ENCODE measurements at places on chromosomes 3 and 15. TPM values are rescaled to one million over a fixed set of nuclear protein-coding genes. Genes with fewer than 3 reads are reported as not detected.

DNA sequence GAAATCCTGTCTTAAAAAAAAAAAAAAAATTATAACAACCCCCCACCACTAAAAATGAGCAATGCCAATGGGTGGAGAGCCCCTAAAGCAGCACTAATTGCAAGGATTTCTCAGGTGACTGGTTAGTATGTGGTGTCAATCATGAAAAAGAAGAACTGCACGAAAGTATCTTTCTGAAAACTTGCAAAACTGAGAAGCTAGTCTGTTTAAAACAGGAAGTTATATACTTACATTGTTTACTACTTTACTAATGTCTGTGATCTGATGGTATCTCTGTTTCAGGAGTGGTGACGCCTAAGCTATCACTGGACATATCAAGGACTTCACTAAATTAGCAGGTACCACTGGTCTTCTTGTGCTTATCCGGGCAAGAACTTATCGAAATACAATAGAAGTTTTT lies at the start of gene CCR3:
TSS of gene CCR3 (plus strand) at position 341 of the 400 bp plus-strand sequence. CDS start 22,699 bp downstream, outside the sequence.
- no peak within 1 kb of the TSS for H3K27ac ChIP-seq
- H3K36me3 ChIP-seq, result no peaks in the 10 kb centered on the region
- H3K4me1 ChIP-seq, result no peaks in the 10 kb centered on the region
- H3K27me3 ChIP-seq, result no peaks in the 10 kb centered on the region
- H3K4me3 ChIP-seq, result no peak within 1 kb of the TSS

- H3K27me3 ChIP-seq, result no peaks in the 10 kb centered on the region
- H3K36me3 ChIP-seq, result no peaks in the 10 kb centered on the region
- H3K4me1 ChIP-seq, result peaks cover 6% of the 10 kb centered on the region
These were observed 12.6 kb downstream of the RAB6B start for GRCh38 chr3:133882986-133883586.

- no peak overlapping the region for H3K4me3 ChIP-seq
- H3K36me3 ChIP-seq, result peaks cover 8% of the 10 kb centered on the region
- H3K27me3 ChIP-seq, result no peaks in the 10 kb centered on the region
These were observed 54.9 kb downstream of the IGF1R start for GRCh38 chr15:98703126-98703685.

DNA sequence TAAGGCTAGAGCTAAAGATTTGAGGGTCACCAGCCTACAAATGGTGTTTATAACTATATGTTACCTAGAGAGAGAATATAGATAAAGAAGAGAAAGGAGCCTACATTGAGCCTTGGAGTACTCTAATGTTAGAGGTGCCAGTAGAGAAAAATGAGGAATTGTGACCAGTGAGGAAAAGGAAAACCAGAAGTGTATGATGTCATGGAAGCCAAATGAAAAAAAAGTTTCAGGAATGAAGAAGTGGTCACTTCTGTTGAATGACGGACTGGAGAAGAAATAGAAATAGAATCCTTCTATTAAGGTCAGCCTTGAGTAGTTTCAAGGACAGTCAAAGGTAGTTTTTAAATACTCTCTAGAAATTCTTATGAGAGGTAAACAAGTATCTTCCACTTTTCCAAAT lies 51.2 kb upstream of the MLF1 start:
- H3K36me3 ChIP-seq, result no peaks in the 10 kb centered on the region
- DNase-seq, result no peak
- no peak overlapping the region for H3K27ac ChIP-seq
- no peaks in the 10 kb centered on the region for H3K27me3 ChIP-seq

GRCh38 chr15:93247466-93248121 lies 158.6 kb upstream of the RGMA start:
- H3K4me3 ChIP-seq, result no peak overlapping the region
- DNase-seq, result peak; percentile 89
- H3K36me3 ChIP-seq, result no peaks in the 10 kb centered on the region
- H3K27me3 ChIP-seq, result no peaks in the 10 kb centered on the region
- no peak overlapping the region for H3K27ac ChIP-seq

GRCh38 chr15:41876007-41876406 lies 17.8 kb downstream of the SPTBN5 start:
- DNase-seq, result no peak
- no peak overlapping the region for H3K4me3 ChIP-seq
- no peaks in the 10 kb centered on the region for H3K4me1 ChIP-seq
- no peak overlapping the region for H3K27ac ChIP-seq
- no peaks in the 10 kb centered on the region for H3K36me3 ChIP-seq

GRCh38 chr3:112302881-112303763 lies 9.1 kb upstream of the SLC9C1 start:
- H3K27ac ChIP-seq, result no peak overlapping the region
- H3K4me3 ChIP-seq, result peak overlapping the region; percentile 53
- no peak for DNase-seq
- peaks cover 21% of the 10 kb centered on the region for H3K4me1 ChIP-seq

GRCh38 chr3:49630784-49631183 lies 43.4 kb upstream of the APEH start:
- no peaks in the 10 kb centered on the region for H3K4me1 ChIP-seq
- no peak for DNase-seq
- no peaks in the 10 kb centered on the region for H3K36me3 ChIP-seq
- H3K27me3 ChIP-seq, result no peaks in the 10 kb centered on the region
- no peak overlapping the region for H3K4me3 ChIP-seq
- no peak overlapping the region for H3K27ac ChIP-seq

- H3K4me3 ChIP-seq, result peak overlapping the region; percentile 66
- no peaks in the 10 kb centered on the region for H3K27me3 ChIP-seq
- H3K27ac ChIP-seq, result peak overlapping the region; percentile 94
- peaks cover 24% of the 10 kb centered on the region for H3K36me3 ChIP-seq
- peaks cover 55% of the 10 kb centered on the region for H3K4me1 ChIP-seq
- no peak for DNase-seq
These were observed 109.7 kb upstream of the HACD2 start for GRCh38 chr3:123694366-123695087.

DNA sequence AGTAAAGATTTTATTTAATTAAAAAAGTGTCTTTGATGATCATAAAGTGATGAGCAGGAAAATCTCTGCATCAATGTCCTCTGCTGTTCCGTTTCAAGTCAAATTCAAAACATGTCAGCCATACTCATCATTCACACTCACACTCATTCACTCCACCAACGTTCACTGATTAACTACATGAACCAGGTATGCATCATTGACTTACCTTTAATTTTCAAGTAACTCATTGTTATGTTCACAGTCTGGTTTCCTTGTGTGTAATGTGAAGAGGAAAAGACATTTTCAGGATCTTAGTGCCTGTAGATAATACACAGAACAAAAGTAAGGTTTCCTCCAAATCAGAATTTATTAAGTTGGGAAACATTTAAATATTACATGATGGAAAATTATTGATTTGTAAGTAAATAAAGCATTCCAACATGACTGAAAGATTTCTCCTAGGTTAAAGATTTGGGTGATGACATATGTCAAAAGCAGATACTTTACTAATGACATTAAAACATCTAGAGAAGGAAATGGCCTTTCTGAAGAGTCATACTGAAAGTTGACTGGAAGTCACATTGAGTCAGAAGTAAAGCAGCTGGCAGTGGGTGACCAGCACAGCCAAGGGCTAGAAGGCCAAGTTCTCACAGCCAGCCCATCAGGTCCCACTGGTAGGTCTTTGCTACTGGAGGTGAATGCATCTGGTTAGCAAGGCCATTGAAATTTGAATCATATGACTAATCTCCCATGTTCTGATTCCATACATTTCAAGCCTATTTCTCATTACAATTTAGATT lies 251.9 kb downstream of the CDIN1 start:
- H3K4me1 ChIP-seq, result peaks cover 21% of the 10 kb centered on the region
- DNase-seq, result no peak
- H3K36me3 ChIP-seq, result no peaks in the 10 kb centered on the region
- H3K27me3 ChIP-seq, result no peaks in the 10 kb centered on the region
- no peak overlapping the region for H3K27ac ChIP-seq

- no peak for DNase-seq
- H3K4me1 ChIP-seq, result peaks cover 27% of the 10 kb centered on the region
- H3K4me3 ChIP-seq, result peak overlapping the region; percentile 55
- no peaks in the 10 kb centered on the region for H3K27me3 ChIP-seq
- H3K27ac ChIP-seq, result peak overlapping the region; percentile 67
These were observed 632 bp downstream of the CTSH start for GRCh38 chr15:78944202-78944625.

GRCh38 chr3:120743556-120744195 lies 1.1 kb downstream of the GTF2E1 start:
- H3K36me3 ChIP-seq, result peaks cover 5% of the 10 kb centered on the region
- H3K4me1 ChIP-seq, result peaks cover 26% of the 10 kb centered on the region
- no peaks in the 10 kb centered on the region for H3K27me3 ChIP-seq
- H3K27ac ChIP-seq, result peak overlapping the region; percentile 97

DNA sequence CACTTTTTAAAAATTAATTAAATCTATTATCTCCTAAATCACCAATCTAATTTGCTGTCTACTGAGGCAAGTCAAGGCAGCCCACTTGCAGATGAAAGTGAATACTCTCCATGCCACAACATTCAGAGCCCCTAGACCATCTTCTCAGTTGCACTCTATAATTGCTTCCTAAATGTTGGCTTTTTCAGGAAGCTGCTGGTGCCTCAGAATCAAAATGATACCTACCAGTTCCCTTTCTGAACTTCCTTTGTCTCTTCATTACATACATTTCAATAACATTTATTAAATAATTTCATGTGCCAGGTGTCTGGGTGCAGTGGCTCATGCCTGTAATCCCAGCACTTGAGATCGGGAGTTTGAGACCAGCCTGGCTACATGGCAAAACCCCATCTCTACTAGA lies 124.1 kb downstream of the SERPINI1 start:
- no peak overlapping the region for H3K27ac ChIP-seq
- H3K4me1 ChIP-seq, result peaks cover 7% of the 10 kb centered on the region
- H3K4me3 ChIP-seq, result no peak overlapping the region
- DNase-seq, result no peak

DNA sequence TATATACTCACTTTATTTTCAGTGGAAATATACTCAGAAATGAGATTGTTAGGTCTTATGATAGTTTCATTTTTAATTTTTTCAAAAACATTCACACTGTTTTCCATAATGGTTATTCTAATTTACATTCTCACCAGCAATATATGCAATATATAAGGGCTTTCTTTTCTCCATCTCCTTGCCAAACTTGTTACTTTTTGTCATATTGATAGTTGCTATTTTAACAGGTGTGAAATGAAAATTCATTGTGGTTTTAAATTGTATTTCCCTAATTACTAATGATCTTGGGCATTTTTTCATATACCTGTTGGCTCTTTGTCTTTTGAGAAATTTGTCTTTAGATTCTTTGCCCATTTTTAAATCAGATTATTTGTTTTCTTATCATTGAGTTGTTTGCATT lies 325.2 kb downstream of the DIPK2A start:
- H3K36me3 ChIP-seq, result no peaks in the 10 kb centered on the region
- H3K27me3 ChIP-seq, result no peaks in the 10 kb centered on the region
- DNase-seq, result no peak
- H3K4me1 ChIP-seq, result no peaks in the 10 kb centered on the region
- no peak overlapping the region for H3K4me3 ChIP-seq

DNA sequence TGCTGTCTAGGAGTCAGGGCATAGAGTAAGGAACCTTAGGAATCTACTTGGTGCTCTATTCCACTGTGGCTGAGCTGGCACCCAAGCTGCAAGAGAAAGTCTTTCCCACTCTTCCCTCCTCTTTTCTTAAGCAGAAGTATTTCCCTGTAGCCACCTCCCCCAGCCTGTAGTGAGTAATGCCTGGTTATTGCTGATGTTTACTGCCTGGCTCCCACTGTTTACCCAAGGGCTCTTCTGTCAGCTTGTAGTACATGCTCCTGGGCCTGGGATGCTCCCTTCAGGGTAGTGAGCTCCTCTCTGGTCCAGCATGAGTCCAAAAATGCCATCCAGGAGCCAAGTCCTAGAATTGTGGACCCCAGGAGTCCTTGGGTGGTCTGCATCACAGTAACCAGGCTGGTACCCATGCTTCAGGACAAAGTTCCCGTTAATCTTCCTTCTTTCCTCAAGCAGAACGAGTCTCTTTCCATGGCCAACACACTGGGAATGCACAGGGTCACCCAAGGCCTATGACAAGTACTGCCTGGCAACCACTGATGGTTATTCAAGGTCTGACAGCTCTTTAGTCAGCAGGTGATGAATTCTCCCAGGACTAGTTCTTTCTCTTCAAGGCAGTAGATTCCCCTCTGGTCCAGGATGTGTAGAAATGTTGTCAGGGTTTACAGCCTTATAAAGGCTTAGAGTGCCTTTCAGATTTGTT lies 17.6 kb downstream of the GALK2 start:
- H3K27ac ChIP-seq, result no peak overlapping the region
- H3K4me3 ChIP-seq, result no peak overlapping the region
- no peak for DNase-seq
- no peaks in the 10 kb centered on the region for H3K36me3 ChIP-seq
- H3K27me3 ChIP-seq, result no peaks in the 10 kb centered on the region

C3orf85 gene
- not detected for total RNA-seq

NMNAT3 gene
- total RNA-seq, result 10.8 TPM

IL17RB gene
- total RNA-seq, result 0.63 TPM

RBMS3 gene
- total RNA-seq, result 63.1 TPM

PFKFB4 gene
- 1.8 TPM for total RNA-seq

SLC35G2 gene
- total RNA-seq, result 6.4 TPM

SPTBN5 gene
- 1.2 TPM for total RNA-seq

SYNPR gene
- 0.58 TPM for total RNA-seq
